ENCODE measurements at places on chromosomes 2 and 18.

GRCh38 chr2:241467777-241468475, 40.5 kb downstream of the STK25 start:
- no peak for DNase-seq

DNA sequence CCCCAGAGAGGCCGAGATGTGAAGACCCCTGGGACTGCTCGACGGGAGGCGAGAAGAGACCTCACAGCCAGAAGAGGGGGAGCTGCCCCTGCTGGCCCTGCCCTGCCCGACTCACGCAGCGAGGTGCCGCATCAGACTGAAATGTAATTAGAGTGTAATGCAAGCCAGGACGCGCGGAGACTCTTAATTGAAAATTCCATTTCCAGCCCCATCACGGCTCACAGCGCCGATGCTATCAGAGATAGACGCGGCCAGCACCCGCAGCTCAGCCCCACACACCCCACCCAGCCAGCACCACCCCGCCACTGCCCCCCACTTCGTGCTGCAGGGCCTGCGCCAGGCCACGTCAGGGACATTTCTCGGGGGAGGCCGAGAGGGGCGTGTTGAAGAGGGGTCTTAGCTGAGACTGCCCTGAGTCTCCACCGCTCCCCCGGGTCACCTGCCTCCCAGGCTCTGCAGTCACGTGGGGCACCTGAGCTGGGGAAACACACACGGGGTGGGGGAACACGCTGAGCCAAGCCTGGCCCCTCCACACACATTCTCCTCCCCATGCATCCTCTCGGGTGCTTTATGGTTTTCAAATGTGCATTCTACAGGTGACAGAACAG, 78.1 kb downstream of the TEX51 start:
- DNase-seq: no peak

DNA sequence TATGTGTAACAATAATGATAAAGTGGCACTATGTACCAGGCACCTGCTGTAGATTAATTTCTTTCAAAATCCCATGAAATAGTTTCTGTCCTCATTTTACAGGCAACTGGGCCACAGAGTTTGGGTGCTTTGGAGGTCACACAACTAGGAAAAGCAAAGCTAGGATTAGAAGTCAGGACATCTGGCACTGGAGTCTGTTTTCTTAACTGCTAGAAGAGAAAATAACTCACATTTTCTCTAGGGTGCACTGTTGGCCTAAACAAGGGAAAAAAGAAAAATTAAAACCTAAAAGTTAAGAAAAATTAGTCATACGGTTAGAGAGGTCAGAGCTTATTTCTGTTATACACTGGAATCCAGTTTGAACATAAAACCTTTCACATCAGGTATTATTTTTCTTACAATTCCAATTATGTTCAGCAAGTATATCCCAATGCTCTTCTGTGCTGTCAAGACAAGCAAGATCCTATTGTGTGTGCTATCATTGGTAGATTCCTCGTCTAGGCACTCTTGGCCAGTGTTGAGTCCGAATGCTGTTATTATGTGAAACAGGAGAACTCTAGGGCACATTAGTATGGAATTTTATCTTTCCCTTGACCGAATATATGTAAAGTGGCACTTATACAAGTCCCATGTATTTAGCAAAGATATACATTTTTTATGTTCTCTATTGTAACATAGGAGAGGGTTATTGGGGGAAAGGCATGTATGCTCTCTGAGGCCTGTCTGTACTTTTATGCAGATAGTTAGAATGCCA, 1.5 kb upstream of the OSGEPL1 start:
- no peak for DNase-seq

DNA sequence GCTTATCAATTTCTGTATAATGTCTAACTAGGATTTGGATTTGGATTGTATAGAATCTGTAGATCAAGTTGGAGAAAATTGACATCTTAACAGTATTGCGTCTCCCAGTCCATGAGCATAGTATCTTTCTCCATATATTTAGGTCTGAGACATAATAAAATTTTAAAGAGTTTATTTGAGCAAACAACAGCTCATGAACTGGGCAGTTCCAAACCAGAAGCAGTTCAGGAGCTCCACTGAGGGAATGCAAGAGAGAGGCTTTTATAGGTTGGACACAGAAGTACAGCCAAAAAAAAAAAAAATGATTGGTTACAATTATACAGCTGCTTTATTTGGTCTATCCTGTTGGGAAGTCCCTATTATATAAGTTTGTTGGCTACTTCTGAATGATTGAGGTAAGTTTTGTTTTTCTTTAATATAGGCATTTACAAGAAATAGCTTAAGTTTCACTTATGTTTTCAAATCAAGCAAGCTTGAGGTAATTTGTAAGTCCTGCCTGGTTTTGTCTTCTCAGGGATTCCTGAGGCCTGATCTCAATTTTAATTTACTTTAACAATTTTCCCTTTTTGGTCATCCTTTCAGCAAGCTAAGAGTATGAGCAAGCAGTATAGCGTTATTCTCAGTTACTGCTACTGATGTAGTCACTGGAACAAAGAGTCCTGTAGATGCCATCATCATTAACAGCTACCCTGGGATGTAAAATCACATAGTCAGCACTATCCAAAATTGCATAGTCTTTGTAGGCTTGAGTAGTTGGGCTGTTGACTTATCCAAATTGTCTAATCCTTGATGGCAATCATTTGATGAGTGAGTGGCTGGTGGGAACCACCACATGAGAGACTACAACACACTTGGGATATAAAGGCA, 27.5 kb upstream of the RUFY4 start:
- DNase-seq: no peak

DNA sequence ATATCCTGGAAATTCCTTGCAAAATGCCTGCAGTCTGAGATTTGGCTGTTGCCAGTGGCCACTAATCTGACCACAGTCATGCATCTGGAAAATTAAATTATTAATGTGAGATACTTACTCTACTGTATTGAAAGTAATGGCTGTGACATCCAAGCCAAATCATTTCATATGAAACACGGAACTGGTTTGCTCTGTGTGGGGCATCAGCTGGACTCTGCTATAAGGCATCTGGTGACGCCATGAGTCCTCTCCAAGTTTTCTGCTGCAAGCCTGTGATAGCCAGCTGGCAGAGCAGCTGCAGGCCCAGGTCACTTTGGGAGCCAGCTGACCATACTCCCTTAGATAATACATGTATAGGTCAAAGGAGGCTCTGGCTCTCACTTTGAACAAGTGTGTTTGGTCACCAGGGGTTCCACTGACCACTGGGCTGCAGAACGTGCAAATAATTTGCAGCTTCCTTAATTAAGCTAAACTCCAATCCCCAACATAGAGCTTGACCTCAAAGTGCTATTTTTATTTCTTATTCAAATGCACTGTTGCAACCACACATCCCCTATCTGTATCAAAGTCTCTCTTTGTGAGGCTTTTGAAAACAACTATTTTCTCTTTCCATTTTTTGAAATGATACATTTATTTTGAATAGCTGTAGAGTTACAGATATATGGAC, 152.9 kb downstream of the NCKAP5 start:
- DNase-seq: no peak

DNA sequence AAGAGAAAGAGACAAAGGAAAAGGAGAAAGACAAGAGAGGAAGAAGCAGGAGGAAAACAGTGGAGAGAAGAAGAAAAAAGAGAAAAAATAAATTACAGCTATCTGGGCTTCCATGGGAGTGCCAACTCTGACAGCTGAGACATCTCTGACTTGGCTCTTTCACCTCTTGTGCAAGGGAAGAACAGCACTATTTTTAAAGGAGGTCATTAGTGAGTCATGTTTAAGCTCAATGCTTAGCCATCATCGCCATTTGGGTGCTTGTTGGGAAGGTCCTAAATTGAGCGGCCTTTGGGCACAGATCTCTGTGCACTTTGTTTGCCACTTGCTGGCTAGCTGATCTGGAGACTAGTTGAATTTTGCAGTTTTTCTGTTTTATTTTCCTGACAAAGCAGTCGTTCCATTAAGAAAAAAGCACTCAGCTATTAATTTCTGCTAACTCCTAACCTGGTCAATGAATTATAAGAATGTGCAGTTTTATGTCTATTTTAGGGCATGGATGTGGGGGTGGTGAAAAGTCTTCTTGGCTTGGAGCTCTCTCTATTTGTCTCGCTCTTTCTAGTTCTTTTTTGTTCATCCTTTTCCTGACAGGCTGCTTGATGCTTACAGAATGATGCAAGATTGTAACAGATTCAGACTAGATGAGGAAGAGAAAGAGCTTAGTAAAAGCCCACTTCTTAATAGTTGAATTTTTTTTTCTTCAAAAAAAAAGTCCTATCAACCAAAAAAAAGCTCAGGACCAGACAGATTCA, 231.5 kb downstream of the SLC8A1 start:
- DNase-seq: no peak

DNA sequence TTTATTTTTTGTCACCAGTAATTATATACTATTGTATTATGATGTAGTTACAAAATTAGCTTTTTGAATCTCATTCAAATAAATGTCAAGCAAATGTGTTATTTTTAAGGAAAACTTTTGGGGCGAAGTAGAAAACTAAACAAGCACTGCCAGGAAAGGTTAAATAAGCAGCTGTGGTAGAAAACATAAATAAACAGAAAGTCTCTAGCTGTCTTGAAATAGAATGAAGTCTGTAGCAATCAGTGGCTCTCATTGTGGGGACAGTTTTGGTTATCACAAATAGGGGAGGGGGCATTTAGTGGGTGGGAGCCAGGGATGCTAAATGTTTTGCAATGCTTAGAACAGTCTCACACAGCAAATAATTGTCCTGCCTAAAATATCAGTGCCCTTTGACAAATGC, 3.4 kb downstream of the INSIG2 start:
- no peak for DNase-seq

DNA sequence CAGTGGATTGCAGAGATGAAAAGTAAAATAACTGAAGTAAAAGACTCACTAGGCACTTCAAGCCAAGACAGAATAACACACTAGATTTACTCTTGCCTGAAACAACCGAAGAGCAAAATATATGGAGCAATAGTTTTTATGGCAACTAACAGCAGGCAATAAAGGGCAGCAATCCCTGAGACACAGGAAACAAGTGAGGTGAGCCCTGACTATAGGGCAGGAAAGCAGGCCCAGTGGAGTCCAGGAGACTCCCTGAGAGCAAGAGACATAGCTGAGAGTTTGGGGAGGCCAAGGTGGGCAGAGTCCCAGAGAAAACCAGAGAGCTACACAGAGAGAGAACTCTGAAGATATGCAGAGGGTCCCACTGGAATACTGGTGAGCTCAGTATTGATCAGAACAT, 18.8 kb downstream of the FARSB start:
- no peak for DNase-seq

GRCh38 chr2:167297292-167297691, 409.0 kb downstream of the XIRP2 start:
- DNase-seq: no peak

DNA sequence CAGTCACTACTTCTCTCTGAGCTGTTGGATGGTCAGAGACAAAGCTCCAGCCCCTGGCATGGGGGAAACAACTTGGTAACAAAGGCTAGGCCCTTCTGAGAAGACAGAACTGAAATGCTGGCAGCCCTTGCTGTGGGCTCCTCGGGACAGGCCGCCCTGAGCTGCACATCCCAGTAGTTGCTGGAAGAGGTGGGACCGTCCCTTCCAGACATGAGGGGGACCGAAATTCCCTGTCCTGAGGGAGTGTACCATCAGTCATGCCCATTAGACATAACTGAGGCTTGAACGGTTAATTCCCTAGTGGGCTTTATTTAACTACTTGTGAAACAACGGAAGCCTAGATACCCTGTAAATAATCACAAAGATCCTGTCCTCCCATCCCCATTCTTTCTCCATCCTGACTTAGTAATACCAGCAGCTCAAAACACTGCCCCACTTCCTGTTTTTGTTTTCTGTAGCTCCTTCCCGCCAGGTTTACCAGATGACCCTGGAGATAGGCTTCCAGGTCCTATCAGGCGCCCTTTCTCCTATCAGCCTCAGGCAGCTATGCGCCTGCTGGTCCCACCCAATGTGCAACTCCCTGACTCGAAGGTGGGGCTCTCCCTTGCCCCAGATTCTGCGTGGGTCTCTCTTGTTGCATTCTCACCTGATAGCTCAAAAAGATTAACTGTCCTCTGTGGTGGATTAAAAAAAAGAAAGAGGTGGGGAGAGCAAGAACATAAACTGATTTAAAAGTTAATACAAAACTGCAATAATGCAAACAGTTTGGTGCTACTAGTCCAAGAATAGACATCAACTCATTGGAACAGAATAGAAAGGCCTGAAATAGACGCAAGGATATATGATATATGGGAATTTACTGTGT, 37.0 kb upstream of the NT5DC4 start:
- no peak for DNase-seq

- DNase-seq: no peak
Measured at GRCh38 chr2:68272246-68272994, 20.1 kb upstream of the PPP3R1 start.

GRCh38 chr2:66447677-66448076, 12.8 kb downstream of the MEIS1 start:
- DNase-seq: no peak

- DNase-seq: no peak
Measured at GRCh38 chr2:27697660-27698059, 34.0 kb downstream of the SLC4A1AP start.

GRCh38 chr2:113791697-113792590, 35.5 kb upstream of the SLC35F5 start:
- no peak for DNase-seq

DNA sequence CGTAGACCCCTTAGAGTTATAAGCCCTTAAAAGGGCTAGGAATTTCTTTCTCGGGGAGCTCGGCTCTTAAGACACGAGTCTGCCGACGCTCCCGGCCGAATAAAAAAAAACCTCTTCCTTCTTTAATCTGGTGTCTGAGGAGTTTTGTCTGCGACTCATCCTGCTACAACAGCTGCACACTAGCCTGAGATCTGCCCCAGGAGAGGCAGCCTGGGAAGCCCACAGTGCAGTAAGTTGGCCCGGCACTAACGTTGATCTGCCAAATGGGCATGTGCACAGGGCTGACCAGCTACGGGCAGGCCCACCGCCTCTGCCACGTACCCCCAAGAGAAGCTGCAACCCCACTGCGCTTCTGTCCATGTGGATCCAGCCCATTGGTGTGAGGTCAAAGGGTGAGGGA, 8.4 kb upstream of the LIMS2 start:
- DNase-seq: no peak

GRCh38 chr2:162734866-162735265, 103.7 kb downstream of the KCNH7 start:
- no peak for DNase-seq

DNA sequence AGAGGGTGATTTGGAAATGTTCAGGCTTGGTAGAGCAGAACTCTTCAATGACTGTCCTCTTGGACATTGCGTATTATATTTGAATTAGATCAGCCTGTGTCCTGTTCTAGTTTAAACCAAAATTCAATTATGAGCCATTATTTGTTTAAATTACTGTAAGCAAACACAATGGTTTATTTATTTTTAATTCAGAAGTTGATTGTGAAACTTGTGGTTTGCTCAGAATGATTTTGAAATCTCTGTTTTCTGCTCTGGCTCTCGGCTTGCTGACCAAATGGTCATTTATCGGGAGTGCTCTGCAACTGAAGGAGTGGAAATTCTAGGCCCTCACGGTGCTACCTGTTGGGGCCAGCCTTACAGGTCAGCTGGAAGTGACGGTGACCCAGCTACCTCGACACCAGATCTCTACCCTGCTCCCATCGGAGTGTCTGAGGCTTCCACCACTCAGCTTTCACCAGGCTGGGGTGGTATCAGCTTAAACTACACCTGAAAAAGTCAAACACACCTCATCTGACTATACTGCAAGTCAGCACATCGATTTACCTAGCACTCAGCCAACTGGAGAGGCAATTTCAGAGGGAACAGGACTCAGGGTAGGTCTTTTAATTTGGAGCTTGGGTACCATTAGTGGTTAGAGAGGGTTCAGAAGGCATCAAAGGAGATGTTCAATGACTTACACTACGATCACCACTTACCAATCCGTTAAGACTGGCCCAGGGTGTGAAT, 36.8 kb upstream of the GPD2 start:
- no peak for DNase-seq

GRCh38 chr18:68431111-68431921, 283.6 kb downstream of the TMX3 start:
- DNase-seq: no peak

- no peak for DNase-seq
Measured at GRCh38 chr2:26292646-26293045, 47.9 kb downstream of the HADHB start.
